ENCODE measurements at places on chromosomes 5 and 9. TPM values are rescaled to one million over a fixed set of nuclear protein-coding genes. Genes with fewer than 3 reads are reported as not detected.
A peak's percentile ranks its signal among the peaks of the same experiment; 100 is the strongest.

DNA sequence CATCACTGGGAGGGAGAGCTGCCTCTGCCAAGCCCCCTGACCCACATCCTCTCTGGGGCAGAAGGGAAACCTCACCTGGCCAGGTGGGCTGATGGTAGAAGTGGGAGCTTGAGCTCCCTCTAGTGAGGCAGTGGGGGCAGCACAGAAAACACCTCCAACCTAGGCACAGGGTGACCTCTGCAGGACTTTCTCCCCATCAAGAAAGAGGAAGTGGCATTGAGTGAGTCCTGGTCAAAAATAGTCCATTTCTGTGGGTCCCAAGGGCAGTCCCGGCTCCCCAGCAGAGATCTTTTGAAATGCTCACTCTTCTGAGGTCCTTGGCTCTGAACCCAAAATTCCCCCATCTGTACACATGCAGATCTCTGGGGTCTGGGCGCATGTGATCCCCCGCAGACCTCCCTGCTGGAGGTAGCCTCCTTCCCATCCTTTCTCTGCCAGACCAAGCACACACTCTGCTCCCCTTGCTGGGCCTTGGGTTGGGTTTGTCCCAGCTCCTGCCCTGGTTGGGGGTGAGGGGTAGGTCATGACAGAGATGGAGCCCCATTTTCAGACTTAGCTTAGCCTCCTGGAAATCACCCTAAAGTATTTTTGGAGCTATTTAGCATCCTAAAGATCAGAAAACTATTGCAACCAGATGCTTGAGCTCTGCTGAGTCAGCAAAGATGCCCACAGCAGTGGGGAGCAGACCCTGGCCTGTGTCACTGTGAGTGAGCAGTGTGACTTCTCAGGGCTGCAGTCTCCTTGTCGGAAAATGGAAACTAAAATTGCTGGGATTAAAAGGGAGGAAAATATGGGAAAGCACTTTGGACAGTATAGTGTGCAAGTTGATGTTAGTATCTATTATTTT lies 41.6 kb upstream of the LCP2 start:
- no peak for DNase-seq

DNA sequence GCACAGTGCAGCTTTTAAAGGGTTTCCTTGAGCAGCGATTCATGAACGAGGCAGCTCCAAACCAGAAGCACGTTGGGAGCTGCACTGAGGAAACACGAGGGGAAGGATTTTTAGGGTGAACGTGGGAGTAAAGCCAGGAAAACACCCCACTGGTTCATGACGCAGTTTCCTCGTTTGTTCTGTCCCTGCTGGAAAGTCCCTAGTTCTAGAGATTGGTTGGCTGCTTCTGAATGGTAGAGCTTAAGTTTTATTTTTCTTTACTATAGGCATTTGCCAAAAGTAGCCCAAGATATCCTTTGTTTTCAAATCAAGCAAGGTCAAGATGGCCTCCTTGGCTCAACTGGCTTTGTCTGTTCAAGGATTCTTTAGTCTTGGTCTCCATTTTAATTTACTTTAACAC lies 116.5 kb upstream of the CACNA1B start:
- DNase-seq, result no peak

DNA sequence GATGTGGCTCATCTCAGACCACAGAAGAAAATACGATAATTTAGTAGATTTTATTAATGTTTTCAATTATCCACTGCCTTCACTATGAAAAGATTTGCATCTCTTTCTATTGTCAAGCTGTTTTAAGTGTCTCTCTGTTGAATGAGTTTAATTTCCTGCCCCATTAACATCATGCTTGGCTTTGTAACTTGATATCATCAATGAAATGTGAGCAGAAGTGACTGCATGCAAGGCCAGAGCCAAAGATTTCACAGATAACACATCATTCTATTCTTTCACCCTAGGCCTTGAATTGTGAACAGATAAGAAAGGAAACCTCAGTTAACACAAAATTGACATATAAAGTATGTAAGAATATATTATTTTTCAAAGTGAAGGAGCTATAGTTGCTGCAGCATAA lies 986.4 kb upstream of the CDH18 start:
- no peak for DNase-seq

DNA sequence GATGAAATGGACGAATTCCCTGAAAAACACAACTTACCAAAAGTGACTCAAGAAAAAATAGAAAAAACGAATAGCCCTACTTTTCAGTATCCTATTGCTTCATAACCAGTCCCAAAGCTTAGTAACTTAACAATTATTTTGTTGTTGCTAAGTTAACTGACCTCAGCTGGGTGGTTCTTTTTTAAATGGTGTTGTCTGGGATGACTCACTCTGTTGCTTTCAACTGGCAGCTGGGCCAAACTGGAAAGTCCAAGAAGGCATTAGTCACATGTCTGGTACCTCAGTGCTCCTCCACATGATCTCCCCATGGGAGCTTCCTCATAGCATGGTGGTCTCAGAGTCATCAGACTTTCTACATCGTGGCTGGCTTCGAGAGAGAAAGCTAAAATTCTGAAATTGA lies 47.8 kb upstream of the ADAMTS2 start:
- no peak for DNase-seq

DNA sequence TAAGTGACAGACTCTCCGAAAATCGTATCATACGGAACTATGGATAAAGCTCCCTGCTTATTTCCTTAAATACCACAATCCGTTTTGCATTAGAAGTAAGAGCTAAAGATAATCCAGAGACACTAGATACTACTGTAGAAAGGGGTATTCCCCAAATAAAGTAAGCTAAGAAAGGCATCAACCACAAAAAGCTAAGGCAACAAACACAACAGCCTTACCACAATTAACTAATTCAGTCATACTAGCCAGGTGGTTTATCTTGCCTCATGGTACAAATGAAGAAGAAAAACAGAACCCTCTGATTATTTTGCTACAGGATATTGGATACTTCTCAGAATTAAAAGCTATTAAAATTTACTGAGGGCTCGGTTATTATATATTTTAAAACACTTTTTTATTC lies 14.1 kb downstream of the ERP44 start:
- no peak for DNase-seq

DNA sequence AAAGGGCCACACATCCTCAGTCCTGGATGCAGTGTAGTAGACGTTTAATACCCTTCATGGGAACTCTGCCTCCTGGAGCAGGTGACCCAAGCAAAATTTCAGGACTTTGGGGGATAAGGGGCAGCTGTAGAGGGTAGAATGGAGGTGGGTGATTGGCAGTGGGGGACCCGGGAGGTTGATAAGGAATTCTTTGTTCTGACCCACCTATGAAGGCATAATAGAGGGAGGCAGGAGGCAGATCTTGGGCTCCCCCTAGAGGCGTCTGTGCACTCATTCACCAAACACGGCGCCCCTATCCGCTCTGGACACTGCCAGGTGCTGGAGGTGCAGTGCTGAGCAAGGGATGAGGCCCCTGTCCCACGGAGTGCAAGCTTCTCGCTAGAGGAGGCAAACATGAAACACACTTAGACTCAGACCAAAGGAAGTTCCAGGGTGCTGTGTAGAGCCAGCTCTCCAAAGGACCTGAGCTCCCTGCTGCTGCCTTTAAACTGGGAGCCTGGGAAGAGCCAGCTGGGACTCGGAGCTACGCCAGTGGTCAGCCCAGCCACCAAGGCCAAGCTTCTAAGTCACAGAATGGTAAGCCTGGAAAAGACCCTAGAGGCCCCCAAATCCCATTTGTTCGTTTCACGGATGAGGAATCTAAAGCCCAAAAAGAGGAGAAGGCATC lies 7.7 kb downstream of the IL17B start:
- peak; percentile 61 for DNase-seq

DNA sequence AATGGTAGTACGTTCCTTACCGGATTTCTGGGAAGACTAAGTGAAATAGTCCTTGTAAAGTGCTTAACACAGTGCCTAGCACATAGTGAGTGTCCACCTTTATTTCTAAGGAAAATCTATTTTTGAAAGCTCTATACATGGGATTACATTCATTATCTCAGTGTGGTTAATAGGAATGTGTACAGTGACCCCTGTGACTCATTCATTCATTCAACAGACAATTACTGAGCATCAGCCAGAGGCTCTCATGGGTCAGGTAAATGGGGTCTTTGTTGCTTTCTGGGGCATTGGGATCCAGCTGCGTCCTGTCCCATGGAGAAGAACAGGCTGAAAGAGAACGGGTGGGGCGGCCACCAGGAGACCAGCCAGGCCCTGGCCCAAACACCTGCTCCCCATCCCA lies 226.2 kb upstream of the TBC1D2 start:
- no peak for DNase-seq

DNA sequence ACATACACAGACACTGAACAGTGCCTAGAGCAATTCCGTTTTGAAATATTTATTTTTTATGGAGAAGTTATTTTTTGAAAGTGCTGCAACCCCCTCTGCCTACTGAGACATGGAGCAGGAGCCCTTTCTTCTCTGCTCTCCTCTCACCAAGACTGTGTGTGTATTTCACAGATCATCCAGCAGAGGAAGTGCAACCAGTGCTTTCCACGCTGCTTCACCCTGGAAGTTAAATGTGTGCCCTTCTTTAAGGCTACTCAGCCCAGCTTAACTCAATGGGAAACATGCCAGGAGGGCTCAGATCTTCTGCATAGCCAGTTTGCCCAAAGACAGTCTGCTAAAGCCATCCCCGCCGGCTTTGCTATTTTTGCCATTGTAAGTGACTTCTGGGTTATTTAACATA lies 606.3 kb downstream of the TLE1 start:
- DNase-seq, result no peak

DNA sequence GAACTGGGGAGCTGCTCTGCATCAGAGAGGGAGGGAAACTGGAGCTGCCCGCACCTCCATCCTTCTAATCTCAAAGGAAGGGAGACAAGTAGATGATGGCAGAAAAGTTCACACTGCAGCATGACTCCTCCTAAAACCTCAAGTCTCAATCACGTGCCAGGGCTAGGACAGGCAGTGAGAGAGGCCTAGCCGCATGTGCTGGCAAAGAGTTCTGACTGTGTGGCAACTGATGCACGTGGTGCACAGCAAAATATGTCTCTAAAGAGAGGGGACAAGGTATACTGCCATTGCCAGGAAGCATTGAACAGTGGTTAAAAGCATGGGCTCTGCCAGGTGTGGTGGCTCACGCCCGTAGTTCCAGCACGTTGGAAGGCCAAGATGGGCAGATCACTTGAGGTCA lies 38.1 kb downstream of the FBXO10 start:
- no peak for DNase-seq

GRCh38 chr5:9209846-9210492 lies 335.9 kb downstream of the SEMA5A start:
- DNase-seq, result no peak

GRCh38 chr5:16271851-16272250 lies 92.3 kb upstream of the MARCHF11 start:
- no peak for DNase-seq

DNA sequence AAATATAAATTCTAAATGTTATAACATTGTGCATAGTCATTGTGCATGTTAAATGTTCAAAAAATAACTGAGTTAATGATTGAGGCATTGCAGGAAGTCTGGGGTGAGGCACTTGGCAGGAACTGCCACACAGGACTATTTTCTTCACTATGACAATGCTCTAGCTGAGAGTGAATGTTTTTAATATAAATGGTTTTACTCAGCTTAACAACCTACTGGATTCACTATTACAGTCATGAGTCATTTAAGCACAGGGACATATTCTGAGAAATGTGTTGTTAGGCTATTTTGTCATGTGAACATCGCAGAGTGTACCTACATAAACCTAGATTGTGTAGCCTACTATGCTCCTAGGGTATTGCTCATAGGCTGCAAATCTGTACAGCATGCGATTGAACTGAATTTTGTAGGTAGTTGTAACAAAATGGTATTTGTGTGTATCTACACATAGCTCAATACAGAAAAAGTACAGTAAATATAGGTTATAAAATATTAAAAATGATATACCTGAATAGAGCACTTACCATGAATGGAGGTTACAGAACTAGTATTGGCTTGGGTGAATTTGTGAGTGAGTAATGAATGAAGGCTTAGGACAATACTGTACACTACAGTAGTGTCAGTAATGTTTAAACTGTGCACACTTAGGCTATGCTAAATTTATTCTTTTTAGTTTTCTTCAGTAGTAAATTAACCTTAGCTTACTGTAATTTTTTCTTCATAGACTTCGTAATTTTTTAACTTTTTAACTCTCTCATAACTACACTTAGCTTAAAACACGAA lies 346.1 kb upstream of the PTGER4 start:
- DNase-seq, result no peak

DNA sequence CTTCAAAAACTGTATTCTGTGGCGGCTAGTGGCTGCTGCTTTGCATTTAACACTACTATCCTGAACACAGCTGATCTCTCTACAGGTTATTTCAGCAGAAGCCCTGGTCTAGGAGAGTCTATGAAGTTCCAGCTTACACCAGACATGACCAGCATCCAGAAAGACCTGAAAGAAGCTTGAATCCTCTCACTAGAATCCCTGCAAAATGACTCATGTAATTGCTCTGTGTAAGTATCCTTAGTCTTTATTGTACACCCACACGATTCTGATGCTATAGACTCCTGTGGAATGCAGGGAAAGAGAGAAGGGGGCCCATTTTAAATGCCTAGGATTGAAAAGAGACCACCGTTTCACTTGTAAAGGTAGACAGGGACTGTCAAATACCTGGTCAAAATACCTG lies 859 bp upstream of the GRIA1 start:
- no peak for DNase-seq

DNA sequence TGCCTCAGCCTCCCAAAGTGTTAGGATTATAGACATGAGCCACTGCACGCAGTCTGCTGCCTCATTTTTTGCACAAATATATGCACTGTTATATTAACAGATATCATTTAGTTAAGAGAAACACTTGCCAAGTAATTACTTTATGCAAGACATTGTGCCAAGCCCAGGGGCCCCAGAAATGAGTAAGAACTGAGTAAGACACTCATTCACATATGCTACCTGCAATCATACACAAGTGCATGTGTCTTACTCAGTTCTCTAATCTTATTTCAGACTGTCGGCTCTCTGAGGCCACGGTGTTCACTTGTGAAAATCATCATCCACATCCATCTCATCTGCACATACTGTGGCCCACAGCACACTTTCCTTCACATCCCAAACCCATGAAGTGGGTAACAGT lies 16.0 kb downstream of the TRAF1 start:
- no peak for DNase-seq

- peak; percentile 30 for DNase-seq
Observed at GRCh38 chr9:122265149-122265915, 650 bp downstream of the MRRF start.

GRCh38 chr5:96863949-96864584 lies 12.2 kb upstream of the ERAP2 start:
- DNase-seq, result no peak

GRCh38 chr5:61286446-61287132 lies 45.5 kb upstream of the ZSWIM6 start:
- no peak for DNase-seq

- no peak for DNase-seq
Observed at GRCh38 chr9:131856105-131856504, 116.2 kb upstream of the RAPGEF1 start.

Gene EXOC3
- 22.4 TPM for total RNA-seq

Gene ROR2
- total RNA-seq, result 0.82 TPM

Gene MTX3
- 14.7 TPM for total RNA-seq

Gene ZNF169
- 9.4 TPM for total RNA-seq

Gene DMRT2
- total RNA-seq, result not detected

Gene GABBR2
- total RNA-seq, result 39.9 TPM

Gene TMEM252
- not detected for total RNA-seq

Gene SLC6A3
- not detected for total RNA-seq

Gene PCDHB11
- total RNA-seq, result 13.0 TPM

Gene BARHL1
- not detected for total RNA-seq

Gene CBY3
- not detected for total RNA-seq

Gene FGD3
- 17.9 TPM for total RNA-seq

Measured in frontal cortex (tissue), 4 donors.